NCI-H1092 (cell line): ENCODE measurements at places on chromosomes 1 and 21.

DNA sequence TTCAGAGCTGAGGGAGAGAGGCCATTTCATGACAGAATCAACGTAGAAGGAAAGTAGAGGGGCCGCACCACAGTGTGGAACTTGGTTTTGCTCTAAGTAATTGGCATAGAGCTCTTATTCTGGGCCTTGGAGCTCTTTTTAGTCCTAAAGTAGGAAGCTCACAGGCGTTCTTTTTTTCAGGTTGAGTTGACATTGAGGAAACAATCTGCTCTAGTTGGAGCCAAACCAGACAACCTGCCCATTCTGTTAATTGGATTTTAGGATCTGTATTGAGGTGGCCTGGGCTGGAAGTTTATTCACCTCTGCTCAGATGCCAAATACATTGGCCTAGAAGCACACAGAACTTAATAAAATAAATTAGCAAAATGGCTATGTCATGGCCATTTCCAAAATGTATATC, 1093.9 kb downstream of the ADGRL2 start:
- no peak for DNase-seq

- DNase-seq: no peak
Measured at GRCh38 chr1:168180148-168180524, 1.4 kb downstream of the TIPRL start.

DNA sequence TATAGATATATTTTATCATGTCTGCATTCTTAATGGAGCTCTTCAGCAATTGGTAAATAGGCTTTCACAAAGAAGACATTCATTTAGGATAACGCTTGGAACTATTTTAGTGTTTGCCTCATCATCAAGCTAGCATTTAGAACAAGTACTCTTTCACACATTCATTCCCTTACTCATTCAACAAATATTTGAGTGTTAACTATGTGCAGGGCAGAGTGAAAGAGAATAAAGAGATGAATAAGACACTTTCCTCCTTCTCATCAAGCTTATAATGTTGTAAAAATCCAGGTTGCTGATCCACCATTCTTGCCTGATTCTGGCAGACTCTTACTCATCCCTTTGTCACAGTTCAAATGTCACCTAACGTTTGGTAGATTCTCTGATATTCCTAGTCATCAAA, 386.3 kb upstream of the BEND5 start:
- no peak for DNase-seq

GRCh38 chr1:2480236-2480985, 4.3 kb downstream of the PLCH2 start:
- DNase-seq: no peak

- DNase-seq: no peak
Measured at GRCh38 chr1:12597792-12598191, 20.2 kb downstream of the DHRS3 start.
